ENCODE measurements at places on chromosomes 13 and 19. TPM values are rescaled to one million over a fixed set of nuclear protein-coding genes. Genes with fewer than 3 reads are reported as not detected.

Gene PSG7
- total RNA-seq = not detected

Gene XAB2
- 20.3 TPM for total RNA-seq

Gene ZNF564
- total RNA-seq = 9.2 TPM

Gene MCF2L
- total RNA-seq = 16.7 TPM

Gene MAP2K2
- 135 TPM for total RNA-seq

Gene TNFRSF19
- 22.7 TPM for total RNA-seq

DNA sequence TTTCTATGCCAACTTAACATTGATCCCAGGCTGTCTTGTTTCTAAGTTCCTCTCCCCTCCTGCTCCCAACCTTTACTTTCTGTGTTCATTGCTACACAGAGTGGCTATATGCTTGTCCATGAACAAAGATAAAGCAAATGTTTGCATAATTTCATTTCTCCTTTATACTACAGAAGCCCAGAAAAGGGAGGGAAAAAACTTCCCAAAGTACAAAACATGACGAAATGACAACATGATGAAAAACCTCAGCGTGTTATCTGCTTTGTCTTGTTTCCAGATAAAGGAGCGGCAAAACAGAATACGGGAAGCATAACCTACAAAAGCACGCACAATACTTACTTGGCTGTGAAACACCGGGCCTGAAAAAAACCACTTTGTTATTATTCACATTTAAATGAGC, 336.8 kb downstream of the DNAJC15 start:
- no peak for DNase-seq

DNA sequence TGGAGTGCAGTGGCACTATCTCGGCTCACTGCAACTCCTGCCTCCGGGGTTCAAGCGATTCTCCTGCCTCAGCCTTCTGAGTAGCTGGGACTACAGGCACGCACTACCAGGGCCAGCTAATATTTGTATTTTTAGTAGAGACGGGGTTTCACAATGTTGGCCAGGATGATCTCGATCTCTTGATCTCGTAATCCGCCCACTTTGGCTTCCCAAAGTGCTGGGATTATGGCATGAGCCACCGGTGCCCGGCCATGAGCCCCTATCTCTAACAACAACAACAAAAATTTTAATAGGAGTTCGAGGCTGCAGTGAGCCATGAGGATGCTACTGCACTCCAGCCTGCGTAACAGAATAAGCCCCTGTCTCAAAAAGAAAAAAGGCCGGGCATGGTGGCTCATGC, 5.0 kb downstream of the AP1M2 start:
- no peak for DNase-seq

- DNase-seq = no peak
Measured at GRCh38 chr19:35021016-35021415, 9.3 kb upstream of the SCN1B start.

GRCh38 chr13:26348966-26349365, 95.0 kb downstream of the CDK8 start:
- DNase-seq = peak; percentile 16

DNA sequence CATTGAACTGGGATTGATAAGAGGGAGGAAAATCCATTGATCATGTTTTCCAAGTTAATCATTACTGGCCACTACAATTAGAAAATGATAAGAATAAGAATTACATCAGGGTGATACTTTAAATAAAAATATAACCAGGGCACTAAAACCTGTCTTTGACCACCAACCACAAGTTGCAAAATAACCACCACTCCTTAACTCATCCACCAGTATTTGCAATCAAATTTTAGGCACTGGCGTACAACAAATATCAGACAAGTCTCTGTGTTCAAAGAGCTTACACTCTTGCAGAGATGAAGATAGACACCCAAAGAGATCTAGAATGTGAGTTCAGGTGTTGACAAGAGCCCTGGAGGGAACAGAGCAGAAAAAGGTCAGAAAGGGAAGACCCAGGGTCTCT, 514 bp downstream of the CEACAM3 start:
- DNase-seq = no peak

DNA sequence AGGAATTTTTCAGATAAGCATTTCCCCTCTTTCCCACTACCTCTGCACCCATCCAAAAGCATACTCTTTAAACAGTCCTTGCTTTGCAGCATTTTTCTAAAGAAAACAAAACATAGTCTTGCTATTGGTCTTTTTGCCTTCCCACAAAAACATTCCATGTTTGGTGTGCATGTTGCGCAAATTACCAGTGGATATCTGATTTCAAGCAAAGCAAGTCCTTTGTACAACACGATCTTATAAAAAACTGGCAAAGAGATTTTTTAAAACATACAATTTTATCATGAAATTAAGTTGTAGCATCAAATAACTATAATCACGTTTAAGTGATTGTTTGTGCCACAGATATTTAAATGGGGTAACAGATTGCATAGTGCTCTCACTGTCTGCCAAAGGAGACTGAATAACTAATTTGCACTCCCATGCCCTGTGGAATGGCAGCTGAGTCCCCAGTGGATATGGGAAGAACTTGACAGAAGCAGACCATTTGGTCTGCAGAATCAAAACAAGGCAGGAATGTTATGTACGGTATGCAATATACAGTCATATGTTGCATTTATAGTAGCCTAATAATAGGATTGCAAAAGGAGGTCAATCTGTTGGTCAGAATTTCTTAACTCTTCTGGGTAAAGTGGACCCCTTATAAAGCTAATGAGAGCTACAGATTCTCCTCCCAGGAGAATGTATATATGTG, 285.7 kb downstream of the TBC1D4 start:
- DNase-seq = no peak

- no peak for DNase-seq
Measured at GRCh38 chr19:16139752-16140151, 3.7 kb upstream of the HSH2D start.

DNA sequence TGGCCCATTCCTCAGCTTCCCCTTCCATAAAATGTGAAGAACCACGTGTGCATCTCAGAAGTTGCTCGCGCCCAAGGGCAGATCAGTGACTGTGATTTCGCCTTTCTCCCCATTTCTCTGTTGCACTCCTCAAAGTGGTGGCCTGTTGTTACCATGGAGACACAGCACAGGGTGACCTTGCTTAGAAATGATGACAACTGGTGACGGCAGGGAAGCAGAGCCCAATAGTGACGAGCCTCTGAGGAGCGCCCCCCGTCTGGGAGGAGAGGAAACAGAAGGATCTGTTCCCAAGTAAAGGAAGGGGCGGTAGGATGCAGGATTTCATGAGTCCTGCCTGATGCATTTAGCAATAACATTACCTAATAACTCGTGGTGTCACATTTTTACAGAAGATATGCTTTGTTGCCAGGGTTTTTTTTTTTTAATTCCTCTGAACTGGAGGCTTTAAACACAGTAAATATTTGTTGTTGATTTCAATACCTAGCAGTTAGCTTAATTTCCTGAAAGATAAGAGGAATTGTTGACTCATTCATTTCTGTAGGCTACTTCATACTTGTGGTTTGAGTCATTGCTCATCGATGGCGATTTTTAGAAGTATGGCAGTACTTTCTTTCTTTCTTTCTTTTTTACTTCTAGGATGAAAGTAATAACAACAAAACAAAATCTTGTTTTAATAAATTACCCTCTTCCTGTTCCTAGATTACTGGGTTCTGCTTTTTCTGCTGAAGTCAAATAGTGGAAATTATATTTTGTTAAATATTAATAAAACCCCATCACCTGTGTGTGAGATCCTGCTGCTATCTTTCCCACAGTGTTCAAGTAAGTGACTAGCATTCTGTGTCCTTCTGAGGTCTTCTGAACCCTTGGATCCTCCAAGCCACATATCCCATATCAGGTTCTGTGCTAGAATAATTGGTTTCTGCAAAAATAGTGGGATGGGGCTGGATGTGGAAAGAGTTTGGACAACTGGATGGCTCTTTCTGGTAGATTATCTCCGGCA, 36.0 kb downstream of the MBNL2 start:
- peak; percentile 72 for DNase-seq

DNA sequence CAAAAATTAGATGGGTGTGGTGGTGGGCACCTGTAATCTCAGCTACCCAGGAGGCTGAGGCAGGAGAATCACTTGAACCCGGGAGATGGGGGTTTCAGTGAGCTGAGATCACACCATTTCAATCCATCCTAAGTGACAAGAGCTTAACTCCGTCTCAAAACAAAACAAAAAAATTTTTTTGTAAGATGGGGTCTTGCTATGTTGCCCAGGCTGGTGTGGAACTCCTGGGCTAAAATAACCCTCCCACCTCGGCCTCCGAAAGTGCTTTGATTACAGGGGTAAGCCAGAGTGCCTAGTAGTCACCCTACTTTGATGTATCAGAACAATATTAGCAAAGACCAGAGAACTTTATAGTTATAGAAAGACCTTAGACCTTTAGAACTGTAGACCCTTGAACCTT, 7.9 kb downstream of the SPTBN4 start:
- no peak for DNase-seq

DNA sequence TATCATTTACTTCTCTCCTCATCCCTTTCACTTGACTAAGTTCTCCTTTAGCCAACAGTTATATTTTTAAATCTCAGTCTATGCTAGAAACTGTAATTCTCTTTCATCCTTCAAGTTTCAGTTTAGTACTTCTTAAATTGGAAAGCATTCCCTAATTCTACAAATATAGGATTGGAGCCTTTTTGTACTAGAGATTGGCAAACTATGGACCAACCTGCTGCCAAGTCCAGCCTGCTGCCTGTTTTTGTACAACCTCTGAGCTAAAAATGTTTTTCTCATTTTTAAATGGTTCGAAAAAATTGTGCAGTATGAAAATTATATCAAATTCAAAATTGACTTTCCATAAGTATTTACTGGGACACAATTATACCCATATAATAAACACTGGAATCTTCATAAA, 1381.5 kb upstream of the SPRY2 start:
- no peak for DNase-seq

DNA sequence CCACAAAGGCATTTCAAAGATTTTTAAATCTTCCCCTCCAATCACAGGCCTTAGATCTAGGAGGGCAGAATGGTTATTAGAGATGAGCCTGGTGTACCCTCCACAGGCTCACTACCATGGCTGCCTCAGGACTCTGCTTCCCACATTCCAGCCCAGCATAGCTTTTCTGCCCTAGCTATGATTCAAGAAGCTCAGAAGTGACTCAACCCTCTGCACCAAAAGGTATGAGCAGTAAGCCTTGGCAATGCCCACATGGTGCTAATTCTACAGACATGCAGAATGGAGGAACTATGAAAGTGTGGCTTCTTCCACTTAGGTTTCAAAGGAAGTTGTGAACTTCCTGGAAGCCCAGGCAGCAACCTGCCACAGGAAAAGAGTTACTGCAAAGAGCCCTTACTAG, 786.2 kb downstream of the SLITRK6 start:
- no peak for DNase-seq

GRCh38 chr13:96041326-96042110, 11.7 kb downstream of the UGGT2 start:
- DNase-seq = no peak
